Brain microvascular endothelial cell (primary cell): ENCODE measurements at places on chromosomes 11 and 22.

GRCh38 chr11:9615031-9615451, 41.6 kb downstream of the WEE1 start:
- DNase-seq: no peak

- DNase-seq: no peak
Observed at GRCh38 chr11:80307676-80308075, 866.8 kb upstream of the TENM4 start.

- DNase-seq: no peak
Observed at GRCh38 chr11:24900960-24901549, 404.2 kb downstream of the LUZP2 start.

DNA sequence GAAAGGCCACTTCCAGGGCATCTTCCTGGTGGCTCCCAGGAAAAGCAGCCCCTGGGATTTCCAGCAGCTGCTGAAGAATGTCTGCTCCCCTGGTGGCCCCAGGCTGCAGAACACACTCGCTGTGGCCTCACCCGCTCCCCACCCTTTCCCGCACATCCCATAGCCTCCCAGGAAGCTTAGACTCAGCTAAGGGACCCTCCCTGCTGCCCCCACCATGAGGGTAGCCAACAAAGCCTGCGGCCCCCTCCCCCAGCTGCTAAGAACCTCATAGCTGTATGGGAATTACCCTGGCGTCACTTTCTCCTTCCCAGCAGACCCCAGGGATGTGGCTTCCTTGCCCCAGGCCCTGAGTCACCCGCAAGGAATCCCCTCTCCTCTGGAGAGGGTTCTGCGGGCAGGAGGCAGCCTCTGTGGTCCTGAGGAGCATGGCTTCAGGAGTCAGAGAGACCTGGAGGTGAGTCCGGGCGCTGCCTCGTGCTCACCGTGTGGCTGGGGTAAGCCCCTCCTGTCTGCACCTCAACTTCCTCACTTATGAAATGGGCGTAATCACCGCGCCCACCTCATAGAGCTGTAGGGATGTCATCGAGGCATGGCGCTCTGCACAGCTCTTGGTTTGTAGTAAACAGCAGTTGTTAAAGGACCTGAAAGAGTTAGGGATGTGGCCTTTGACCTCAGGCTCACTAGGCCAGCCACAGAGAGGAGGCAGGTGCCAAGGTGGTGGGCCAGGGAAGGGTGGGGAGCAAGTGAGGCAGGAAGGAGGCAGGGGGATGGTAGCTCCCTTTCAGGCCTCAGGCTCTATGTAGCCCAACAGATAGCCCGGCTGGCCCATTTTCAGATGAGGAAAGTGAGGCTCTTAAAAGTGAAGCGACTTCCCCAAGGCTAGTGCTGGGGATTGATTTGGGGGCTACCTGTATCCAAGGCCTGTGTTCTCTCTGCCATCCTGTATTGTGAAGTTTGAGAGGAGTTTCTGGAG, 71.2 kb downstream of the LRRC32 start:
- DNase-seq: peak; percentile 81

- no peak for DNase-seq
Observed at GRCh38 chr11:1770528-1770927, 6.8 kb upstream of the CTSD start.

- DNase-seq: peak; percentile 61
Observed at GRCh38 chr11:68632802-68633201, 51.5 kb upstream of the GAL start.

GRCh38 chr11:98771791-98772190, 249.0 kb upstream of the CNTN5 start:
- DNase-seq: no peak

GRCh38 chr22:41816241-41816640, 15.8 kb downstream of the CCDC134 start:
- DNase-seq: no peak

DNA sequence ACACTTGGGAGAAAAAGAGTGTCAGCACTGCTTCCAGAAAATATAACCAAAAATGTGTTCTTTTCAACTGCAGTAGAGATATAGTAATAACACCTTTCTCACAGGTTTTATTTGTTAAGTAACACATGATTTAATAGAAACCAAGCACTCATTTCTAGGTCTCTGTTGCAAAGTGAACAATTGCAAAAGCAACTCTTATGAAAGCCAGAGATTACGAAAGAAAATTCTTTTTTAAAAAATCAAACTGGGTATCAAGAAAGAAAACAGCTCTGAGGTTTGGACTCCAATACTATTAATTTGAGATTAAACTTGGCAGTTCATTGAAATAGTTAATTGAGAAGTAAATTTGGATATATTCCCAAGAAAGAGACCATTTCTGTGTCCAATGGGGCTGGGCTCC, 9.8 kb upstream of the XKR3 start:
- no peak for DNase-seq

- DNase-seq: peak; percentile 53
Observed at GRCh38 chr11:75029836-75030631, 41.3 kb downstream of the NEU3 start.

- no peak for DNase-seq
Observed at GRCh38 chr11:61773356-61773755, 19.0 kb downstream of the TMEM258 start.

- no peak for DNase-seq
Observed at GRCh38 chr11:11117730-11118129, 235.3 kb downstream of the CSNK2A3 start.

GRCh38 chr11:110974731-110975130, 262.5 kb upstream of the ARHGAP20 start:
- no peak for DNase-seq

DNA sequence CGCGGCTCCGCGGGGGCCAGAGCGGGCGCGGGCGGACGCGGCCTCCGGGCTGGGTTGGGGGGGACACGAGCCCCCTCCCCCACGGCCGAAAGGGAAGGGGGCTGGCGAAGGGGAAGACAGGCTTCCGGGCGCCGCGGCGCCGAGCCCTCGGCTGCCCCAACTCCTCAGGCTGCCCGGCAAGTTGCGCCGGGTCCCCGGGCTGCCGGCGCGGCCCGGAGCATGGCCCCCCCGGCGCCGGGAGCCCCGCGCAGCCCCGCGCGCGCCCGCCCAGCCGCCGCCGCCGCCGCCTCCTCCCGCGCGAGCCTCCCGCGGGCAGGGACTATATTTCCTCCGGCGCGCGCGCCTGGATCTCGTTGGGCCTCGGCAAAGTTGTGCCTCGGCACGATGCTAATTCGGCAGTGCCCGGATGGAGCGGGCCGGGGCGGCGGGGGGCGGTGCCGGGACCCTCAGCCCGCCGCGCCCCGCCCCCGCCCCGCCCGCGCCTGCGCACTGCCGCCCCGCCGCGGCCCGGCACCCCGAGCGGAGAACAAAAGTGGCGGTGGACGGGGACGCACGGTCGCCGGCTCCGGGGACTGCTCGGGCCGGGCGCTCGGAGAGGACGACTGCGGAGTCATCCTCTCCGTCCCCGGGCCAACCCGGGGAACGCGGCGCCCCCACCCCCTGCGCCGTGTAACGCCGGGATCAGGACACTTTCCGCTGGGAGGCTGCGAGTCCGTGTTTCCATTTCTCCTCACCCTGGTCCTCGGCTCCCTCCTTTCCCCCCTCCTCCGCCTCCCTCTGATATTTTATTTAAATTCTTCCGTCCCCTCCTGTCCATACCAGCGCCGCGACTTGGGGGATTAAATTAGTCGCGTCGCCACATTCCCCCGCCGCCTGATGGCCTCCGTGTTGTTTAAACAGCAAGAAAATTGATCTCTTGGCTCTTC, at the start of gene PHF21B:
PHF21B (minus strand) TSS at position 400 of the 926 bp plus-strand sequence. CDS start 456 bp downstream, outside the sequence.
- DNase-seq: no peak
